ENCODE measurements at places on chromosomes 6 and 20.

- DNase-seq: no peak
These were observed 30.4 kb downstream of the PREX1 start for GRCh38 chr20:48797275-48797825.

- no peak for DNase-seq
These were observed 35.3 kb downstream of the SPDEF start for GRCh38 chr6:34520645-34521462.

DNA sequence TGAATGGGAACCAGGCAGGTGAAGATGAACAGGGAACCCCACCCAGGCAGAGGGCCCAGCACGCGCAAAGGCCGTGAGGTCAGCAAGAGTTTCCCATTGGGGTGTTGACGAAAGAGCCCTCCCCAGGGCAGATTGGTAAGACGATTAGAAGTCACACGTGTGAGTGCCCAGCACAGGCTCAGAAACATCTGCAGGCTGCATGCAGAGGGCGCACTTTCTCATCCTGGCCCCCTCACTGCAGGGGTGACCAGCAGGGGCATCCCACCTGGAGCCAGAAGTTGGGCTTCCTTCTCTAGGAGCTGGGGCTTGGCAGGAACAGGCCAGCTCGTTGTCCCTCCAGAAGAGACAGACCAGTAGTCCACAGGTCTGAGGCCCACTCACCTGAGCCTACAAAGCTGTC is 38.4 kb downstream of the VSTM2L start:
- no peak for DNase-seq

- DNase-seq: no peak
These were observed 216.4 kb downstream of the ANKRD60 start for GRCh38 chr20:58011947-58012610.

DNA sequence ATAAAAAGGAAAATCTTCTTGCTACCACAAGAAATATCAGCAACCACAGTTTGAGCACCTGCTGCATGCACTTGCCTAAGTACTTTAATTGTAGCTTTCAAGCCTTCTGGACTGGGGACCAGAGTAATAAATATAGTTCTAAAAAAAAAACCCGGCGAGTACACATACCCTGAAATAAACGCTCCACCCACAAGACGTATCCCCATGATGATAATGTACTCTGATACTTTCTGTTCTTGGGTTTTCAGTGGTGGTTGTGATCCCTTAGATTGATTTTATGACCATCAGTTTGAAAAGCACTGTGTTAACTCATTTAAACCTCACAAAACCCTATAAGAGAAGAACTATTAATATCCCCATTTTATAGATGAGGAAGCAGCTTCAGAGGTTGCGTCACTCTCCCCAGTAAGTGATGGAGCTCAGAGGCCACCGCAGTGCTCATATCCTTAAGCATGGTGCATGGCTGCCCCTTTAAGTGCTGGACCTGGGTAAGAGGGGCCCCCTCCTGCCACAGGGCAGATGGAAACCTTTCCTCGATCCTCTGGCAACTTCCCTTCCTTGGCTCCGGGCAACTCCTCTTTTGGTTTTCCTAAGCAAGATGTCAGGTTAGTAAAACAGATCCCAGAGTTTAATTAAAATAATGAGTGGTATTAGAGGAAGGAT is 67.3 kb downstream of the KCNB1 start:
- DNase-seq: no peak

DNA sequence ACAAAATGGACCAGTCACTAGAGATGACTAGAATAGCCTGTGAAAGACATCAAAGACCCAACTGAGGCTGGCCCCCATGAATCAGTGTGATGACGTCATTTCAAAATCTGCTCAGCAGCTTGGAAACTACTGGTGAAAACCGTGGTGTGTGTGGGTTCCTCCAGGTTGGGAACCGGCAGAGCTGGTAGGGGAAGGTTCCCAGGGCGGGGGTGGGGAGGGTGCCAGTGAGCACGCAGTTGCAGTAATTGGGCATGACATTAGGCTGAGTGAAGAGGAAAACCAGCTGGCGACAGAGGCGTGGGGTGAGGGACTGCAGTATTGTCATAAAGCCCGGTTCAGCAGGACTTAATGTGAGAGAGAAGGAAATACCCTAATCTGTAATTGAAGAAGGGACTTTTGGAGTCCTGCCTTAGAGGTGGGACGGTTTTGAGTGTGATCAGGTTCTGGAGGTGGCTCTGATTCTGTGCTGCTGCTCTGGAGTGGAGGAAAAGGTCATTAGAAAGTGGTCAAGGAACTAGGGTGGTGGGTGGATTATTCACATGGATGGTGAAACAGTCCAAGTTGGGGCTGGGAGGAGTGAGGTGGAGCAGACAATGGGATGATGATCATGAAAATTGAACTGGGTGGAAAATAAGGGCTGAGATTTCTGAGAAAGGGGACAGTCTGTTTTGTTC is 52.0 kb upstream of the MTHFD1L start:
- DNase-seq: no peak

DNA sequence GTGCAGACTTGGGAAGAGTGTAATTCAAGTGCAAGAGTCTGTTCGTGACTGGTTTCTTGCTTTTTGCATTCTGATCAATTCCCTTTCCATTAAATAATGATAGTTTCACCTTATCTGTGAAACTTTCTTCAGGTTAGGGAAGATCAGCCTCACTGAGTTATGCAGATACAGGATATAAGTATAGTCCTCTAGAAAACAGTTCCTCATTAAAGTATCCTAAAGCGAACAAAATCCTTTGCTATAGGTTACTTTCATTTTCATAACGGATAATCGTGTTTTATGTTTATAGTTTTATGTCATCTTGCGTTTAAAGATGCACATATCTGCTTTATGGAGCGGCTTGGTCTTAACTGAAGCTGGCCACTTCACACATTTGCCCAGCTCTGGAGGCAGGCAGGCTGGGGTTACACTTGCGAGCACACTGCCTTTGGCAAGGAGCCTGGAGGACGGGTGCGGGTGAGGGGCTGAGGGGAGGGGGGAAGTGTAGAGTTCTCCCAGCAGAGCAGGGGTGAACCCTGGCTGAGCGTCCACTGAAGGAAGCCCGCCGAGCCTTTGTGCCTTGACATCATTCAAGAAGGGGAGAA is 123.5 kb upstream of the IFNGR1 start:
- no peak for DNase-seq

DNA sequence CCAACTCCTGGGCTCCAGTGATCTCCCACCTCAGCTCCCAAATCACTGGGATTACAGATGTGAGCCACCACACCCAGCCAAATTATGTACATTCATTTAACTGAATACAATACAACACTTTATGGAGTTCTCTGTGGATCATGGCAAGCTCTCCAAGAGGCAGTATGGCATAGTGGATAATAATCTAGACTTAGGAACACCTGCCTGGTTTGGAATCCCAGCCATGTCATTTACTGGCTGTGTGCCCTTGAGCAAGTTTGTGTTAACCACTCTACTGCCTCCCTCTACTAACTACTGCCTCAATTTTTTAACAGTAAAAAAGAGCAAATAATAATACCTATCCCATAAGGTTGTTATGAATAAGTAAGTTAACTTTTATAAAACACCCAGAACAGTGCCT is 1.9 kb upstream of the ETV7 start:
- DNase-seq: no peak

- DNase-seq: no peak
These were observed 32.7 kb upstream of the FANCE start for GRCh38 chr6:35419417-35419816.

DNA sequence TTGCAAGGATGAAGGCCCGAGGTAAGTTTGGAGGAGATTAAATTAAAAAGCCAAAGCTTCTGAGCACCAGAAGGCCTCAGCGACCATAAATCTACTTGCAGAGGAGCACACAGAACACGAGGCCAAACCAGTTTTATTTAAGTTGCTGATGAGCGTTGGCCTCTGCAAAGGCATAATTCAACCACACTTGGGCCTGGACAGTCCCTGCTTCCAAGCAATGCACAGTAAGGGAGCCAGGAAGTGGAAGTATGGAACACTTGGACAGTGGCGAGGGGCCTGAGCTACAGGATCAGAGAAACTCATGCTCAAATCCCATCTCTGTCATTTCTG is 92.8 kb downstream of the PTPRT start:
- DNase-seq: no peak

- DNase-seq: no peak
These were observed 49.2 kb downstream of the ARID1B start for GRCh38 chr6:156826290-156826955.

DNA sequence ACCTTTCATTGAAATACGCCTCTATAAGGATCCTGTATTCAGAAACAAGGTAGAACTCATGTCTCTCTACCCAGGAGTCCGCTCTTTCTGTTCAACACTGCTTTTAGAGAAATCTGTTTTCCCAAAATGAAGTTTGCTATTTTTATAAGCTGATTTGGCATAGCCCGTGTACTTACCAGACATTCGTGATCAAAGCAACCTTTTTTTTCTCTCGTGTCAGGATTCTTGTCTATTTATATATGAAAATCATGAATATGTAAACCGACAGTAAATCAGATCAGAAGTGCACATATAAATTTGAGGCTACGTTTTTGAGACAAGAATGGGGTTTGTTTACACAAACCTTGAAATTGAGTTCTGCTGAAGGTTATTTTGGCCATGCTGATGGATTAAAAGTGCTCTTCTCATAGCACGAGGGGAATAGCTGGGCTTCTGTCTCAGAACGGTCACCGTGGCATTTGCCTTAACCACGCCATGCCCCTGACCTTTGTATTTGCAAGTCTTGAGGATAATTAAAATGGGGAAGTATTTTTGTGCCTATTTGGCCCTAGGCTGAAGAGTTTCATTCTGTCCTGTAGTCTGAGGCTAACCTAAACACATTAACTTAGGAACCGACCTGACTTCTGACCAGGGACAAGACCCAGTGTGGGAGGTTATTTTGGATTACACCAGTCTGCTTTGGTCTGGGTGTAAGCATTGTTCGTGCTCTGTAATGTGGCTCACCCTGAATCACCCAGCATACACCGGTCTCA is 118.6 kb downstream of the MAP3K4 start:
- no peak for DNase-seq

DNA sequence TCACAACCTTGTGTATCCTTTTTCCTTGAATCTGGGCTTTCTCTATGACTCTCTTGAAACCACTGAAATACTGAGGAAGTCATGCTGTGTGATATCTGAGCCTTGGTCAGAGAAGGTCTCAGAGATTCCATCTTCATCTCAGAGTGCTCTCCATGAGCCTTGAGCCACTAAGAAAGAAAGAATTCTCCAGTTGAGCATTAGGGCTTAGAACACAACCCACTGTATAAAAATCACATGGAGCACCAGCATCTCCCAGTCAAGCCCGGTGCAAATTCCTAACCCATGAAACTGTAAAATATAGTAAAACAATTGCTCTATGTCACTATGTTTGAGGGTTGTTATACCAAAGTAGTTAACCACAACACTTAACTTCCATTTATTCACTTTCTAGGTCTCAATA is 181.4 kb downstream of the MOXD1 start:
- DNase-seq: no peak

GRCh38 chr20:48824830-48825565 is 2.8 kb downstream of the PREX1 start:
- no peak for DNase-seq

- no peak for DNase-seq
These were observed 188.1 kb upstream of the CEP162 start for GRCh38 chr6:84415517-84415916.

DNA sequence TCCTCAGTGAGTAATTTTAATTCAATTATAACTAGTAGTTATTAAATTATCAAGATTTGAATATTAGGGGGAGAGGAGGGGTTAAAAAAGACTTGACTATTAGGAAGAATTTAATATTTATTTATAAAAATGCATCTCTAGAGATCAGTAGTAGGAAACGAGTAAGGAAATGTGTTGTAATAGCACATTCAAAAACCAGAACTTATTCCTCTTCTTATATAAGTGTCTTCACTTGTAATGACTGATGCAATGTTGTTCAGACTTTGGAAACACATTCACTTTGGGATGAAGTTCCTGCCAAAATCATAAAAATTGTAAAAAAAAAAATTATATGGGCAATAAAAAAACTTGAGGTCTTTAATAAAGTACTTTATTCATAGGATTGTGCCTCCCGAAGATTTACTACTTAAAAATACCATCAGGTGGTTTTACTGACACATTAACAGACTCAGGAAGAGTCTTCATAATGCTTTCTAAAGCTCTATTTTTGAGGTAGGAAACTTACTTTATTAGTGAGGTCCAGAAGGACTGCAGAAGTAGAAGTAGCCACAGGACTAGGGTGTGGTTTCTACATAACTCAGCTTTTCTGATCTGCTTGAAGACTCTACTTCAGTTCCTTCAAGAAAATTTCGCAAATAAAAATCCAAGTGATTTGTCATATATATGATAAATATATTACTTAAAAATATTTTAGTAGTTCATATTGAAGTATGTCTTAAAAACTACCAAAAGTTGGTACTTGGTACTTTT is 59.8 kb downstream of the CCDC170 start:
- DNase-seq: no peak

DNA sequence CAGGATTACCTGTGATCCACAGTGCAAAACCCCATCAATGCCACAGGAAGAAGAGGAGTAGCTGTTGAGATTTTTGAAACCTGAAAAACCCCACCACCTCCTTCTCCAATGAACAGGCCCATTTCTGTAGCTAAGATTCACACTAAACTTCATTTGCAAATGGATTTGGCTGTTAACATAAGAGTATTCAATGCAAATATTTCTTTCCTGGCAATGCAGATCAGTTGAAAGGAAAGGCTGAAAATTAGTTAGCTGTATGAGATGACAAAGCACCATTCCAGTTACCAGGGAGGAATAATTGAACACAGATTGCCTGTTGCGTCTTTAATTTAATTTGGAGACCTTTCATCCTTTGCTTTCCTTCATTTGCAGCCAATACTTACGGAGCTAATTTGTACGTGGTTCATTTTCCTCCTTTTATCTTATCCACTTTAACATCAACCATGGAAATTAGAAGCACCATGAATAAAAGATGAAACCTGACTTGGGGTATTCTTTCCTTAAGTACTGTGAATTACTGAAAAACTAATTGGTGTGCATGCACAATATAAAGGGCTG is 4.2 kb downstream of the B3GAT2 start:
- no peak for DNase-seq

DNA sequence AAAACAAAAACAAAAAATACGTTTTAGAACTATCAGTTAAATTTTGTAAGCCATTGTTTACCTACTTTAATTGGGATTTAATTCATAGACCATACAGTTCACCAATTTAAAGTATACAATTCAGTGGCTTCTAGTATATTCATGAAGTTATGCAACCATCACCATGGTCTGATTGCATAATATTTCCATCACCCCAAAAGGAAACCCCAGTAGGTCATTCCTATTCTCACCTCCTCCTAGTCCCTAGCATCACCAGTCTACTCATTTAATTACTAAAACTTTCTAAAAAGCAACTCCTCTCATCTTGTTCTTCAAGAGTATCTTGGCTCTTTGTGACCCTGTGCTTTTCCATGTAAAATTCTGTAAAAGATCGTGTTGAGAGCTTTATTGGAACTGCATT is 60.2 kb downstream of the ASXL1 start:
- DNase-seq: no peak
